Activated CD8-positive, alpha-beta T cell treated with anti-CD3 and anti-CD28 coated beads, Interleukin-2, amount 10 ng/mL, durations not matched to agents 7 days and 5 days (primary cell): ENCODE measurements at places on chromosomes 2 and 18.

DNA sequence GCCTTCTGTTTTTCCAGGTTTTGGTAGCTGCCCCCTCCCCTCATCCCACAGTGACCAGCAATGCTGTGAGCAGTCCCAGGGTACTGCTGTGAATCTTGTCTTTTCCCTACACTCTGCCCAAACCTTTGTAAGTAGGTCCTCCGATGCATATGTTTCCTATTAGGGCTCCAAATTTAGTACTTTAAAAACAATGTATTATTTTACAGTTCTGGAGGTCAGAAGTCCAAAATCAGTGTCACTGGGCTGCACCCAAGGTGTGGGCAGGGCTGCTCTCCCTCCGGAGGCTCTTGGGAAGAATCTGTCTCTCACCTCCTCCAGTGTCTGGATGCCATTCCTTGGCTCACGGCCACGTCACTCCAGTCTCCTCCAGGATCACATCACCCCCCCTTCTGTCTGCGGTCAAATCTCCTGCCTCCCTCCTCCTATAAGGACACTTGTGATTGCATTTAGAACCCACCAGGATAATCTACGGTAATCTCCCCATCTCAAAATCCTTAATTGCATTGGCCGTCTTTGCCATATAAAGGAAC lies 208.5 kb downstream of the SH3BP4 start:
- no peak for DNase-seq

GRCh38 chr2:191263050-191263449 lies 17.8 kb downstream of the MYO1B start:
- DNase-seq = no peak

DNA sequence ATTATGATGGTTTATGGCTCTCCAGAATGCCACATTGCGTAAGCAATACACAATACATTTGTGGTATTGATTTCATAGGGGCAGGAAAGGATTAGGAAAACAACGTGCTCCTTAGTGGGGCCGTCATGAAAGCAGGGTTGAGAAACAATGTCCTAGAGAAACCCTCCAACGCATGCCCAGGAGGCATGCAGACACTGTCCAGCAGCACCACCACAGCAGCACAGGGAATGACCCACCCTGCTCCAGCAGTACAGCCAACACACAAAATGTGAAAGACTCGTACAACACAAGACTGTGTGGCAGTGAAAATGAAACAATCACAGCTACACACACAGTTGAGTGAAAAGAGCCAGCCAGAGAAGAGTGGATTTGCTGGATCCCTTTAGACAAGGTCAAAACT lies 66.3 kb downstream of the FAM168B start:
- DNase-seq = peak; percentile 12

DNA sequence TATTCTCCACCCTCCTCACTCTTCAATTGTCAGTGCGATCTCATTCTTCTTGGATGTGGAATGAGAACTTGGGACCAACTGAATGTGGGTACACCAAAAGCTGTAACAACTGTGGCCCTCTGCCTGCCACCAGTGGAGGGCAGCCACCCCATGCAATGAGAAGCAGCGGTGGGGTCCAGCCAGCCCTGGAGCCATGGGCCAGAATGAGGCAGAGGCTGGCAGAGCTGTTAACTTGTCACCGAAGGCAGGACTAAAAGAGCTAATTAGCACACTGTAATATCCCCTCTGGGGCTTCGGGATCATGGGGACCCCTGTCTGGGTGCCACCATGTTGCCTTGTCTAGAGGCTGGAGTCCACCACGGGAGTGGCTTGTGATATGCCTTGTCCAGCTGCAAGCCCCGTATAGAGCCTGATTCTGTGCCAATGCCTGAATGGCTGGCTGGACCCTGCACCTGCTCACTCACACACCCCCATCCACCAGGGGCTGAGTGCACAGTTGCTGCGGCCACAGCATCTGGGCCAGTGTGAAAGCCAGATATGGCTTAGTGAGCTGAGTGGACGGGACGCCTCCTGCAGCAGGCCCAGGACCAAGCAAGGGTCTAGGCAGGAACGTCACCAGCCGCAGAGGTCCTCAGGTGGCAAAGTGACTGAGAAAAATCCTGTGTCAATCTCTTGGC lies 680.5 kb downstream of the DSC3 start:
- DNase-seq = no peak

- DNase-seq = no peak
Observed at GRCh38 chr2:108377401-108377800, 353 bp upstream of the SULT1C4 start.

GRCh38 chr2:170822290-170823087 lies 5.8 kb downstream of the GAD1 start:
- peak; percentile 53 for DNase-seq

DNA sequence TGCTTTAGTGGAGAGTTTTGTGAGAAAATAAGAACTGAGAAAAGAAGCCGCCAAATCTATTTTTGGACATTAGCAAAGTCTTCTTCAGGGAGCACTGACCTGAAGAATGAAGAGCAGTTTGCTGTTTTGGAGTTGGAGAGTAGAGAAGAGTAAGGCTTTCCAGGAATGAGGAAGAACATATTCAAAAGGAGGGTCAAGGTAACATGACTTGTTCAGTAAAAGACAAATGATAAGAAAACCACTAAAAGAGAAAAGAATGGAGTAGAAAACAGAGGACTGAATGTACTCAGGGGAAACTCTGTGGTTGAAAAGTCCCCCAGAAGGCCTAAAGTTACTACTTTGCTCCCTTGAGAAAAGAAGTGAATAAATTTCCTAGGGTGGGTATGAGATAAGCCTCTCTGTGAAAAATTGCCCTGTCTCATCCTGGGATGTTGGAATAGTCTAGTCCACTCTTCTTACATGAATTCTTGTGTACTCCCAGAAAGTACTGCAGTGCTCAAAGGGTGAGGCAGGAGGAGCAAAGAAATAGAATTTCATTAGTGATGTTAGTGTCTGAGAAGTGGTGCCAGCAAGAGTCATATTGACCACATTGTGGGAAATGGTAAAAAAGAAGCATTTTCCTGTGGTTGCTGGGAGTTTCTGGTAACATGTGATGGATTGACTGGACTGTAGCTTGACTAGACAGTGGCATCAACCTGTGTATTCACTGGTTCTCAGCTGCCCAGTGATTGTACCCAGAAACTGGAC lies 27.8 kb downstream of the MBD5 start:
- DNase-seq = no peak

GRCh38 chr18:34492652-34493051 lies 217.4 kb upstream of the DTNA start:
- DNase-seq = no peak

DNA sequence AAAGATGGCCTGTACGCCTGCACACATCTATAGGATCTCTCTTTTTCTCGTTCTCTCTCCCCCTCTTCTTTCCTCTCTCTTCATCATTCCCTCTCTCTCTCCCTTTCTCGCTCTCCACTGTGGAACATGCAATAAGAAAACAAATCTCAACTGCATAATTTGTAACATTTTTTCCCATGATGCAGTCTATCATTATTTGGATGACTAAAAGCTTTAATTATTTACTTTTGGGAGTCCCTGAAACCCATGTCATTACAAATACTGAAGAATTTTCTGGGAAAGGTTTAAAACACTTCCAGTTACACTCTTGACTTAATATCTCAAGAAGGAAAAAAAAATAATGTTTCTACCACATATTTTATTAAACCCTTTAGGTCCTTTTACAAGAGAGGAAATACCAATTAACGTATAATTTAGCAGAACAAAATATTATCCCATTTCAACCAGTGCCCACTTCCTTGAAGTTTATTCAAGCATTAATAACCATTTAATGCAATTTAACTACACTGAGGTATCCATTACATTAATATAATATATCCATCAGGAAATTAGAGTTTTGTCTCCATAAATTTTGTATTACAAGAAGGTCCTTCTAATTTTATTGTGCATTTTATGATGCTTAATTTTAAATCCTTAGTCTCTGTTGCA lies 1615.2 kb upstream of the ACVR2A start:
- DNase-seq = no peak

DNA sequence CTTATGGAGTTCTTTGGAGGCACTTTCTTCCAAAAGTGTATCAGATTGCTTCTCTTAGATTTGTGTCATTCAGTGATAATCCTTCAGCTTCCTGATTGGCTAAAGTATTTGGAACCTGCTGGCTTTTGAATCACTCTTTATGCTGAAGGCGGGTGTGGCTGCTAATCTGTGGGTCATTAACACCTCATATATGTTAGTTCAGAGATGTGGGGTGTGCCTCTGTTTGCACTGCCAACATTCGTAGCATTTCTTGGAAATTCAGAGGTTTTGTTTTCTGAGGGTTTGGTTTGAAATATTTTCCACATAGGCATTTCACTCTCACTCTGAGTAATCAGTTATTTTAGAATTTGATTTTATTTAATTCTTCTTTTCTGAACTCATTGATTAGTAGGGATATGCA lies 1604.4 kb upstream of the ACVR2A start:
- DNase-seq = no peak
